NCI-H1092 treated with DMSO at 0.1 percent for 48 hours (cell line): ENCODE measurements at places on chromosomes 3 and 15.

DNA sequence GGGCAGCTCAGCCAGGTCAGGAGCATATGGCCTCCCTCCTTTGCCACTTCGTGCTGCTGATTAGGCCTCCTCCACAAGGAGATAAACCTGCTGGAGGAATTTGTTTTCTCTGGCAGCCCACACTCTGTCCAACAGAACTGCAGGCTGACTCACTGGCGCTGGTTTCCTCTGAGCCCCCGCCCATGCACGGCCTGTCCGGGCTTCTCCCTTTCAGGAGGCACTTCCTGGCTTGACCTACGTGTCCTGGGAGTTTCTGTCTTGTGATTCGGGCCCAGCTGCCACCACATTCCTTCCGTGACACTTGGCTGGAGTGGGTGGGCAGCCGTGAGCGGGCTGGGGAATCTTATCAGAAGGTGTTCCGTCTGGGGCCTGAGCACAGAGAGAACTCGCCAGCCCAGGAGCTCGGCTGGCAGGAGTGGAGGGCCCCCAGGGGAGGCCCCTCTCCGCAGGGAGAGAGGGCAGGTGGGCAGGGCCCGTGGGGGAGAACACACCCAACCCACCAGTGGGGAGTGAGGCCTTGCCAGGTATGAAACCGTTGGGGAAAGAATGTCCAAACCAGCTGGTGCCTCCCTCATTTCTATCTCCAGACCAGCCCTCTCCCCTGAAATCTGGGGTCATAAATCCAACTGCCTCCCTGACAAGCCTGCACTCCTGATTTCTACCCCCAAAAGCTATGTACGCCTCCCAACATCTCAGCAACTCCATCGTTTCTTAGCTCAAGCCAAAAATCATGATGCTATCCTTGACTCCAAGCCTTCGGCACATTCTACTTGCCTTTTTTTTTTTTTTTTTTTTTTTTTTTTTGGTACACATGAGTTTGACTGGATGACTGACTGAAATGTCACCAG lies 110.6 kb upstream of the MEF2A start:
- DNase-seq: no peak

DNA sequence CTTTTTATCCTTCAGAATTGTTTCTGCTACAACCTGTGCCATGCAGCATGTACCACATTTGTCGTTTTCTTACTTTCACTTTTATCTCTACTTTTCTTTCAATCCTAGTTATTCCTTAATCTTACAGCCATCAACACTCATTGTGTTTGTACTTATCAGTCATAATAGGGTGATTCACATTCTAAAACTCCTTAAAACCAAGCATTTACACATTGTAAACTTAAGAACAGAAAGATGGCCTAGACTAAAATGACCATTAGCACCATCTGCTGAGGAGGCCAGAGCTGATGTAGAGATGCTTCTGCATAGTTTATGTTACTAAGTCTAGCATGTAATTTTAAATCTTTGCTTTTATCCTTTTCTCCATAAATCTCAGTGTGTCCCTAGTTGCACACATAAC lies 25.5 kb downstream of the EIF2AK4 start:
- DNase-seq: no peak

GRCh38 chr3:60588806-60589205 lies 662.4 kb downstream of the FHIT start:
- DNase-seq: no peak

GRCh38 chr3:194277104-194277785 lies 73.9 kb downstream of the CPN2 start:
- DNase-seq: peak; percentile 57

DNA sequence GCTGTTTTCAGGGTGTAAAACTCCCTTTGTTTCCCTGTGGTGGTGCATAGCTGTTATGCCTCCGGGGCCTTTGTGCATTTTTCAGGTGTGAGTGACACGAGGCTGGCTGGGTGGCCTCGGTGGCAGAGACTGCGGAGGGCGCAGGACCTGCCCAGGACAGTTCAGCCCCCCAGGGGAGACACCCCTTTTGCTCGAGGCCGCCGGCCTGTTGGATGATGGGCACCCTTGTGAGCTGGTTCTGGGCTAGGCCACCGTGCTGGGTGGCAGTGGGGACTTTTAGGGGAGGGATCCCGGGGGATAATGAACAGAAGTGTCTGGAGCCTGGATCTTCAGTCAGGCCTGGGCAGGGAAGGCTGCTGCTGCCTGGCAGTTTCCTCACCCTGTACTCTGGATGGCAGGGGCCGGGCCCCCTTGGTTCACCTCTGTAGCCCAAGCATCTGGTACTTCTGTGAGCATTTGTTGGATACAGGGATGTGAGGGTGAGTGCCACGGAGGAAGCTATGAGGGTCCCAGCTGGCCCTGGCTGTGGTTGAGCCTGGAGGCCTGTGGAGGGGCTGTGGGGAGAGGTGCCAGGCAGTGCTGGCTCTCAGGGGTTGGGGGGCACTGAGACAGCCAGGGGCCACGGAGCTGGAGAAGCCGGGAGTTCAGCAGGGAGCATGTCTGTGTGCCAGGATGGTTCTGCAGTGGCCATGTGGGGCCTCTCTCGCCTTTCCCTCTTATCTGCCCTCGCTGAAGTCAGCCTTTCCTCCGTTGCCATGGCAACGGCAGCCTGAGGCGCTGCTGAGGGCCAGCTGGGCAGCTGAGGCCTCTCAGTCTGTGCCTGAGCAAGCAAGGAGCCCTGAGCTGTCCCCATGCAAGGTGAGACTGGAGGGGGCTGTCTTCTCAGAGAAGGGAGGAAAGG lies 49.0 kb downstream of the KY start:
- DNase-seq: peak; percentile 61

DNA sequence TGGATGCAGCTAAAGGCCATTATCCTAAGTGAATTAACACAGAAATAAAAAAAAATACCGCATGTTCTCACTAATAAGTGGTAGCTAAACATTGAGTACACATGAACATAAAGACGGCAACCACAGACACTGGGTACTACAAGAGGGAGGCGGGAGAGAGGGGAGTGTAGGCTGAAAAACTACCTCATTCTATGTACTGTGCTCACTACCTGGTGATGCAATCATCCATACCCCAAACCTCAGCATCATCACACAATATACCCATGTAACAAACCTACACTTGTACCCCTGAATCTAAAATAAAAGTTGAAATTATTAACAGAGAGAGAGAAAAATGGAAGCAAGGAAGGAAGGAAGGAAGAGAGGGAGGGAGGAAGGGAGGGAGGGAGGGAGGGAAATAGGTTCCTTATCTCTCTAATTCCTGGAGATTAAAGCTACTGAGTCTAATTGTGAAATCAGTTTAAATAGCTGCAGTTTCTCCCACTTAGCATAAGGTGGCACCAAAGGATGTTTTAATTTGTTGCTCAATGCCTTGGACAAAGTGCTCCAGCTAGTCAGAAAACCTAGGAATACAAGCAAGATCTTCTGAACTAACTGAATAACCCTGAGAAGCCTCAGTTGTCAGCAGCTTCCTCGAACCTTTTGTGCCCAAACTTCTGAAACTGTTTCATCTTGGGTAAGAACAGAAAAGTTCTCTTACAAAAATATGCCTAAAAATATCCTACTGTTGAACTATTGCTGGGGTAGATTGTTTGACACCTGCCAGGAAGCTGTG lies 79.4 kb upstream of the ATP11B start:
- DNase-seq: peak; percentile 37

GRCh38 chr3:27449530-27450150 lies 34.5 kb downstream of the SLC4A7 start:
- no peak for DNase-seq

- peak; percentile 27 for DNase-seq
Measured at GRCh38 chr3:171565481-171566058, 105.4 kb upstream of the TNIK start.

GRCh38 chr3:50138266-50139200 lies 16.6 kb upstream of the SEMA3F start:
- DNase-seq: peak; percentile 31

GRCh38 chr3:54259636-54260035 lies 137.3 kb downstream of the CACNA2D3 start:
- DNase-seq: no peak

GRCh38 chr3:16668776-16669545 lies 63.7 kb upstream of the DAZL start:
- no peak for DNase-seq

DNA sequence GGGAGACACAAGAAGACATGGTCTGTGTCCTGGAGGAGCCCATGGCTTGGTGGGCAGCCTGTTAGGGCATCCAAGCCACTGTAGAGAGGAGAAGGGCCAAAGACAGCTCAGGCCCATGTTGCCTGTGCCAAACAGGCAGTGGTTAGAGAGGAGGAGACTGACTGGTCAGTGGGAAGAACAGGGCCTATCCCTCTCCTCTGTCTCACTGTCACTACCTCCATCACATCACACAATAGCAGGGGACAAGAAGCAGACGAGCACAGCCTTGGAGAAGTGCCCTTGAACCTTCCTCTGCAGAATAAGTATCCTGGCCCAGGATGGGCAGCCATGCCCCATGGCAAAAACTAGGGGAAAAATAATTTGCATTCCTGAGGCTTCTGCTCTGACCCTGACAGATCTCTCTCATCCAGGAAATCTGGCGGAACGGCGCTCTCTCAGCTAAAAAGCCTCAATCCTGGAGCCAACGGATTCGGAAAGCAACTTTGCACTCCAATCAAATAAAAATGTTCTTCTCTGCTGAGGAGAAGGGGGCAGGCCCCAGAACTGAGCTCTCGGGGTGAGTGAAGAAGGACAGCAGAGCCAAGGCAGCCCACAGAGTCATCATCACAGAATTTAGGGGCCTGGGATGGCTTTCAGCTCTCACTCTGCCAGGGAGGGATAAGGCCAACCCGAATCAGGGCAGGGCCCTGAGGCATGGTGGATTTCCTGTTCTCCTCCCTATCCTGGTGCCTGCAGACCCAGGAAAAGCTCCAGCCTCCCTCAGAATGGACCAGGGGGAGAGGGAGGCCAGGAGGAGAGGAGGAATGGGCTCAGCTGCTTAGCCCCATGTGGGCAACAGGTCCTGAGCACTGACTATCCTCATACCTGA lies 1.6 kb downstream of the SHF start:
- no peak for DNase-seq

DNA sequence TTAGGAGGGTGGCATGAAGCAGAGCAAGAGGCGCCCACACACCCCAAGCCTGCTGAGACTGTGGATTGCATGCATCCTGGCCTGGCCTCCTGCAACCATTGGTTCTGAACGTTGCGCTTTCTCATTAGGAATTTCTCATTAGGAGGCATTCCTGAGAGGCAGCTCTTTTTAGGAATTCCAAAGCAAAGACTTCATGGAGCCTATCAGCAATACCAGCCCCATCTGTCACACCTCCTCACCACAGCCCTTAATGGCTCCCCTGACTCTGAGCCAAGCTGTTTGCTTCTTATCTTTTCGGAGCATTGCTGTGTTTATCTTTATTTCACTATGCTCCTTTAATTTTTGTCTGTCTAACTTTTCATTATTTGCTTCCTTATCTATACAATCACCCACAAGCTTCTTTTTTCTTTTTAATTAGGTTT lies 226.9 kb downstream of the CACNA2D3 start:
- no peak for DNase-seq

- no peak for DNase-seq
Measured at GRCh38 chr3:150675587-150675986, 28.1 kb downstream of the ERICH6 start.

DNA sequence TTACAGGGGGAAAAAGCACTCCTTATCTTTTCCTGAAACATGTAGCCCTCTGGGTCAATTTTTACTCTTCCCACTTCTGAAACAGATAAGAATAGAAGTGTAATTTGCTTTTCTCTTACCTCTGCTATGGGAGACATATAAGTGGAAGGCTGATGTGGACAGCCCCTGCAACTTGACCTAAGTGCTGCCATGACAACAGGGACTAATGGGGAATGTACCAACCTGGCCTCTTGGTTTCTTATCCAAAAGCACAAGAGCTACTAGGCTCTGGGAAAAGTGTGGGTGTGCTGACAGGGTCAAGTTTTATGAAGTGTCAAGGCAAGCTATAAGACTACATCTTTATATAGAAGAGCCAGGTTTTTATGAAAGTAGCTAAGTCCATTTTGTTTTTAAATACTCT lies 1246.5 kb downstream of the OTOL1 start:
- no peak for DNase-seq

GRCh38 chr15:57957113-57957512 lies 108.4 kb downstream of the ALDH1A2 start:
- DNase-seq: no peak

GRCh38 chr15:22265970-22266369 lies 185.6 kb downstream of the OR4M2 start:
- DNase-seq: no peak
